SW 1271 (cell line): ENCODE measurements at places on chromosomes 4 and X.
A peak's percentile ranks its signal among the peaks of the same experiment; 100 is the strongest.

DNA sequence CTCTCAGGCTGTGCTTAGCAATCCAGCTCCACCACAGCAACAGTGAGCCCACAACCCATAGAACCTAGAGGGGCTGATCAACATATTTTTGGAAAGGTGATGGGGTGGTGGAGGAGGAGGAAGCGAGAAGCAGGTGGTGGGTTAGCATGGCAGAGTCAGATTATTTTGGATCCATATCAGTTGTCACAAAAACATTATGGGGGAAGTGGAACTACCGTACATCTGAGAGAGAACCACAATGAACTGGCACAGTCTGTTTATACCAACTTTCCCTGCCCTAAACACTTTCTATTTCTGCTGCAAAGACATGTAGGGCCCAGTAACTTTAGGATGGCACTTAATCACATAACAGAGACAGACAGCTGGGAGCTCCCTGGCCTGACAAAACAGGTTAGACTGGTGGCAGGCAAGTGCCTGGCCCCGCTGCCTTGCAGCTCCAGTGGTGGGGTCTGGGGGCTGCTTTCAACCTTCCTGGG is 4.3 kb downstream of the SLC9A7 start:
- no peak for DNase-seq

- DNase-seq = no peak
These were observed 70.4 kb downstream of the DHRSX start for GRCh38 chrX:2430265-2430825.

- DNase-seq = no peak
These were observed 19.7 kb downstream of the ZFX start for GRCh38 chrX:24169211-24169610.

DNA sequence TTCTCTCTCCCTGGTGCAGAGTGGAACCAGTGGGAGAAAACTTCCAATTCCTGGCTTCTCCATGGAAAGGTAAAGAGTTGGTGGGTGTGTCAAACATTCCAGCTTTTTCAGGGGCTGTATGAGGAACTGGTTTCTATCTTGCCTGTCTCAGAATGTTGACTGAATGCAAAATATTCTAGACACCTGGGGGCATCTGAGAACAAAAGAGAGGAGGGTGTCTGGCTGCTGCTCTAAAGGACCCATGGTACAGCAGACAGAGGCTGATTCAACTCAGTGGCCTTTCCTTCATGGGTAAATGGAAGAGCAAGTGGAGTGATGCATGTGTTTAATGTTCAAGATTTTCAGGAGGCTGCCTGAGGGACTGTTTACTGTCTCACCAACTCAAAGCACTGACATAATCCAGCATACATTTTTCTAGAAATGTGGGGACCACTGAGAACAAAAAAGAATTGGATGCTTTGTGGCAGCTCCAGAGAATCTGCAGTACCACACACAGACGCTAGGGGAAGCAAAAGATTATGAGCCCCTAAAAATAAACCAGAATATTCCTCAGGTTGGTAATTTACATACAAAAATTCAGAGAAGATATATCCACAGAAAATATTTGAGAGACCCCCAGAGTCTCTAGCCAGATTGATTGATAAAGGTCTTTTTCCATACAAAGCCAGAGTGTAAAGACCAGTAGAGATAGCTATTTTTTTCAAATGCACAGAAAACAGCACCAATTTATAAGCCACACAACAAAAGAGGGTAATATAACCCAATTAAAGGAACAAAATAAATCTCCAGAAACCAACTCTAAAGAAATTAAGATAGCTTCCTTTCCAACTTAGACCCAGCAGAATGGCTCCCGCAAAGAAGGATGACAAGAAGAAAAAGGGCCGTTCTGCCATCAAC is 48.0 kb upstream of the STARD8 start:
- no peak for DNase-seq

DNA sequence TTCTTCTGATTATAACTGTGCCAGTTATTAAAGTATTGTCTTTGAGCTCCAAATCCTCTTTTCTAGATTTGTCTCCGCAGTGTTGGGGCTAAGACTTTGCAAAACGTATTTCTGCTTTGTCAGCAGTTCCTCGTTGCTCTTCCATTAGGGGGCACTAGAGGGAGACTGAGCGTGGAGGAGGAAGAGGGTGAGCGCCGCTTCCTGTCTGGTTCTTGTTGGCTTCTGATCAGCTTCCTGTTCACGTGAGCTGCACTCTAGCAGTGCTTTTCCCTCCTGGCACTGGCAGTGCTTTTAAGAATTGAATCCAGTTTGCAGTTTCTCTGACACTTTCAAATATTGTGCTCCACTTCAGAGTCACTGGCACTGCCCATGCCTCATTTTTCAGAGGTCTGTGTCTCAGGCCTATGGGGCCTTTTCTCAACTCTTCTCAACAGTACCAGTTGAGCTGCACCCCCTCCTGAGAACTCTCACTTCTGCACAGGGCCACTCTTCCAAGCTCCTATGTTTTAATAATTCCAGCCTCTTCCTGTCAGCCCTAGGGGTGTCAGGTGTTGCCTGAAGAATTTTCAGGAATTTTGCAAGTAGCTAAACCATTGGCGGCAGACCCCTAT is 54.4 kb upstream of the LCORL start:
- peak; percentile 22 for DNase-seq

DNA sequence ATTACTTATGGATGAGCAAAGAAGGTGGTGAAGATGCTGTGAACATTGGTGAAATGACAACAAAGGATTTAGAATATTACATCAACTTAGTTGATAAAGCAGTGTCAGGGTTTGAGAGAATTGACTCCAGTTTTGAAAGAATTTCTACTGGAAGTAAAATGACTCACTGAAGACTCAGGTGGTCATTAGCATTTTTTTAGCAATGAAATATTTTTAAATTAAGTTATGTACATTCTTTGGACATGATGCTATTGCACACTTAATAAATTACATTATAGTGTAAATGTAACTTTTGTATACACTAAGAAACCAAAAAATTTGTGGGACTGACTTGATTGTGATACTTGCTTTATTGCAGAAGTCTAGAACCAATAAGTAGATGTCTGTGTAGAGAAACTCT is 56.9 kb downstream of the USO1 start:
- no peak for DNase-seq

DNA sequence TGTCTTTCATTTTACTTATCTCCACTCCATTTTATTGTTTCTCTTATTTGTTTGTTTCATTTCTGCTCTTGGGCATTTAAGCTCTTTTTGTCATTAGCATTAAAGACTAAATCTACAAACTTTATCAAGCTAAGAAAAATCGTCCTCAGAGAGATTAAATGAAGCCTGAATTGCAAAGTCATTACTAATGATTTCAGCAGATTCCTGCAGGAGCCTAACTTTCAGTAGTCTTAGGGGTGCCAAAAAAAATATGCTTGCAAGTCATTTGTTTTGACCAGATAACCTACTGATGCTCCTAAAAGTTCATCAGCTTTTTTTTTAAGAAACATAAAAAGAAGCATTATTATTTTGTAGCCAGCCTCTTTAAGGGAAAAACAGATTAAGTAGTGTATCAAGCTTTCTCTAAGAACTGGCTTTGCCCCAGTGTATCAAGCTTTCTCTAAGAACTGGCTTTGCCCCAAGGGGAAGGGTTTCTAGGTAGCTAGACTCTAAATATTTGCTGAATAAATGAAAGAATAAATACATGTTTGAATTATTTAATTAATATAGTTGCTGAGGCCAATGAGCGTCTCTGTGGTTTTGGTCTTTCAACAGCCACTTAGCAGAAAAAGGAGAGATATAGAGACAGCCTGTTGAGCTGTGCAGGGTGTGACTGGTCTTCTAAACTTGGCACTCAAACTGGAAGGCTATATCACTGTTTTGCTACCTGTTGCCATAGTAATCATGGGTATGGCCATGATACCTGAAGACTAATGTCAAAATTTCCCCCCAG is 174.2 kb downstream of the BTC start:
- no peak for DNase-seq

DNA sequence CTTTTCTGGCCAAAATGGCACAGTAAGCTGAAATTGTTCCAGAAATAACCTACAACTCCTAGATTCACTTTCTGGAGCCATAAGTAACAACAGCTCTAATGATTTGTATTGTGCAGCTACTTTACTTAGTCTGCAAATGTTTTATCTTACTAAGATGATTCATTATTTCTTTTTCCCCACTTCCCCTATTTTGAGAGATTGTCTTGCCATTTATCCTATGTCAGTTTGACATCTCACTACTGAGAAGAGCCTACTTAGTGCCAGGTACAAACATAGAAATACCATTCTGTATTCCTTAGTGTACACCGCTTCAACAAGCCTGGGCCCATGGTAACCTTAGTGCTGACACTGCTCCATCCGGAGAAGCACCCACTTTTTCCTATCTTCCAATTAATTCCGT is 13.8 kb upstream of the STK26 start:
- DNase-seq = no peak

DNA sequence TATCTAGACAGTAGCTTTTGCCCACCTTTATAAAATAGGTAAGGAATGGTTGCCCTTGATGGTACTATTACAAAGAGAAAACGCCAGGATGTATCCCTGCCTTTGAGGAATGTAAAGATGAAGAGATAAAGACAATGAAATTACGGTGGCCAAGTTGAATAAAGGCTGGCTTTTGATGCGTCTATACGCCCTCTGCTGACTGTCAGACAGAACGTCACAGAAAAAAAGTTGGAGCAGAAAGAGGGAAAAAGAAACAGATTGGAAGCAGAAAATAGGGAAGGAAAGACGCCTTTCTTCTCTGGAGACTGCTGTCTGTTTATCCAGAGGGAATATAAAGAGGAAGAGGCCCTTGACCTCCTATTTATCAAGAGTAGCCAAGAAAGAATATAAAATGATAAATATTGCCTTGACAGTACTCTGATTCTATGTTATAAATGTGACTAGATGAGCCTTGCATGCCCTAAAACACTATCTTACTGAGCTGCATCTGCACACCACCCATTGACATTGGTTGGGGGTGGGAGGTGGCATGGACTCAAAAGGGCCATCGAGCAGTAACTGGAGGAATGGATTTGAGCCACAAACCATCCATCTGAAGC is 30.6 kb downstream of the PCDH19 start:
- peak; percentile 23 for DNase-seq

GRCh38 chrX:150893936-150894335 is 4.5 kb downstream of the CD99L2 start:
- no peak for DNase-seq

DNA sequence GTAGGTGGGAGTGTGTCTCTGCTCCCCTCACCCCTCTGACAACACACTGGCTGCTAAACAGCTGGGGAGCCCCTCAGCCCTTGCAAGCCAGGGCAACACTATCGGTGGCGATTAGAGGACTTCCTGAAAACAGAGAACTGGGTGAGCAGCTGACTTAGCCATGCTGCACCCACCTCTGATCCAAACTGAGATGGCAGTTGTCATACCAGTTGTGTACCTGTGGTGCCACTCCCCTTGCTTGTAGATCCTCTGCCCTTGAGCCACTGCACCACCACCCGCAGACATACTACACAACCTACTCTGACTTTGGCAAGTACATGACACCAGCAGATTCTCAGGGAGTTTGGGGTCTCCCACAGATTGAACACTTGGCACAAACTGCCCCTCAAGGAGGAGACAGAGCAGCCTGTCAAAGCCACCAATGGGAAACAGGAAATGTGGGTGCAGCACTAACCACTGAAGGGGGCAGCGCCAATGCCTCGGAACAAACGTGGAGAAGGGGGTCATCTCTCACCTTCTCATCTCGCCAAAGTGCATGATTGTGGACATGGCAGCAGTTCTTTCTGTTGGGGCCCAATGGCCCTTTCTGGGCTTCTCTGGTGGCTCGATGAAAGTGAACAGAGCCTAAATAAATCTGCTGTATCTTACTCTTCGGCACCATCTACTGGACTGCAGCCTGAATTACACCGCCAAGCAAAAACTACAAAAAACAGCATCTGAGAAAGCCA is 119.8 kb downstream of the NEK1 start:
- DNase-seq = no peak

DNA sequence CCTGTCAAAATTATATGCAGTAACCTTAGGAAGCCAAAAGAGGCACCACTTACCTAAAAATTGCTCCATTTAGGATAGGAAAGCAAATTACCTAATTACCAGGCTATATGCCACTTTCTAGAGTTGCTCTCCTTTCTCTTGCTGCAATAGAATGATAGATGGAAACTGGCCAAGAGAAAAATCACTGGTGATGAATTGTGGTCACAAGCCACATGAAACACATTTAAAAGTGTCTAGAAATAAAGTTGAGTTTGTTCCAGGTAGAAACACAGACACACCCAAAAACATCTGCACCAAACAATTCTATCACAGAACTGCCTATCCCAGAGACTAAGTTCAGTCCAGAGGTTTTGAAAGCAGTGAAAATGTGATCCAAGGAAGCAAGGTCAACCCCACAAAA is 337.7 kb downstream of the PCDH19 start:
- DNase-seq = no peak
